ENCODE measurements at places on chromosomes 7 and 10.

DNA sequence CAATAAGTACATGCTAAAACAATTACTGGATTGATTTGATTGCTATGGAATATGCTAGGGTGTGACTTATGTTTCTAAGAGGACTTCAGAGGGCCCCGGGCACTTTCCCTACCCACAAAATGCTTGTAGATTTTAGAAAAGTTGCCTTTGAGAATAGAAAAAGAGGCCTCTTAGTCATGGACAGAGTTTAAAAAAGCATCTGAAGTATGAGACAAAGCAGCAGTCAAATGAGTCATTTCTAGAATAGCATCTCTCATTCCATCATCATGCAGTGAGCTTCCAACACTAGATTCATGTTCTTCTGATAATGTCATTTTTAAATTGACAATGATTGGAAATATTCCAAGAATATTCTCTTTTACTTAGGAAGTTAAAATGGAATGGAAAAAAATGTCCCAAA lies 675.1 kb upstream of the PCDH15 start:
- no peak overlapping the region for H3K4me3 ChIP-seq
- no peaks in the 10 kb centered on the region for H3K36me3 ChIP-seq
- DNase-seq: no peak
- H3K27me3 ChIP-seq: no peaks in the 10 kb centered on the region

DNA sequence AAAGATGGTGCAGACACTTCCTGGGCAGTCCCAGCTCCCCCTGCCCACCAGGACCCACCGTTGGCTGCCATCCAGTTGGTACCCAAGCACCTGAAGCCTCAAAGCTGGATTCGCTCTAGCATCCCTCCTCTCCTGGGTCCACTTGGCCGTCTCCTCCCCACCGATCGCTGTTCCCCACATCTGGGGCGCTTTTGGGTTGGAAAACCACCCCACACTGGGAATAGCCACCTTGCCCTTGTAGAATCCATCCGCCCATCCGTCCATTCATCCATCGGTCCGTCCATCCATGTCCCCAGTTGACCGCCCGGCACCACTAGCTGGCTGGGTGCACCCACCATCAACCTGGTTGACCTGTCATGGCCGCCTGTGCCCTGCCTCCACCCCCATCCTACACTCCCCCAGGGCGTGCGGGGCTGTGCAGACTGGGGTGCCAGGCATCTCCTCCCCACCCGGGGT lies 14.5 kb upstream of the LIMK1 start:
- no peak for DNase-seq
- no peaks in the 10 kb centered on the region for H3K4me1 ChIP-seq
- no peak overlapping the region for H3K4me3 ChIP-seq
- H3K27me3 ChIP-seq: no peaks in the 10 kb centered on the region

GRCh38 chr7:108073305-108074070 lies 56.7 kb downstream of the LAMB4 start:
- no peaks in the 10 kb centered on the region for H3K36me3 ChIP-seq
- DNase-seq: no peak
- no peak overlapping the region for H3K27ac ChIP-seq
- H3K4me1 ChIP-seq: no peaks in the 10 kb centered on the region
- H3K27me3 ChIP-seq: no peaks in the 10 kb centered on the region
- no peak overlapping the region for H3K4me3 ChIP-seq

DNA sequence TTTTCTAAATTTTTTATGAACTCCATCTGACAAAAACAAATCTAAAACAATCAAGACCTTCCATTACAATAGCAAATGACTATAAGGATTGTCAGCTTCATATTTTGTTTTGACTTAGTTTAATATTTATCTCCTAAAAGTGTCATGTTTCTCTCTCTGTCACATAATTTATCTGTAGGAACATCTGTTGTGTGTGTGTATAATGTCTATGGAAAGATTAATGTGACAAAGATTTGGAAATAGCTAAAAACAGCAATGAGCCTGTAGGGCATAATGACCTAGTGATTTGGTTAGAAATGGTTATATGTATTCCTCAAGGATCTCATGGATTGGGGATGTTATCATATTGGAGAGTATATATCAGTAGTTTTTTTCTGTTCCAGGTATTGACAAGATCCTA lies 69.6 kb upstream of the MDFIC start:
- no peak overlapping the region for H3K4me3 ChIP-seq
- no peaks in the 10 kb centered on the region for H3K27me3 ChIP-seq
- no peaks in the 10 kb centered on the region for H3K4me1 ChIP-seq
- no peak for DNase-seq

DNA sequence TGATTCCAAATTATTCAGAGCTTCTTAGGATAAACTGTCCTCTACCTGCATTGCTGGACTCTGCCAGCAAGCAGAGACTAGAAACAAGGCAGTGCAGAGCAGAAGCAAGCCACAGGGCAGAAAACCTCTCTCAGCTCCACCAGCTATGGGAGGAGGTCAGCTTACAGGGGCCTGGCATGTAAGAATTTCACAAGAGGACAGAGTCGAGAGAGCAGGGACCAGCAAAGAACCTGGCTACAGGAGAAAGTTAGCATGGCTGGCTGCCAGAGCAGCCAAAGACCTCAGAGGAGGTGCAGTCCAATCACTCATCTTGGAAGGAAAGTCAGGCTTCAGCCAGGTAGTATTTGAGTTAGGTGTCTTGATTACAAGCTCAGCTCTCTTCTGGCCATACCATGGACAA lies 62.9 kb downstream of the ENO4 start:
- no peaks in the 10 kb centered on the region for H3K36me3 ChIP-seq
- no peak overlapping the region for H3K27ac ChIP-seq
- H3K4me1 ChIP-seq: no peaks in the 10 kb centered on the region
- DNase-seq: no peak
- H3K27me3 ChIP-seq: no peaks in the 10 kb centered on the region
- H3K4me3 ChIP-seq: no peak overlapping the region

GRCh38 chr7:106346678-106347217 lies 62.0 kb upstream of the NAMPT start:
- no peak overlapping the region for H3K4me3 ChIP-seq
- H3K27me3 ChIP-seq: no peaks in the 10 kb centered on the region
- no peaks in the 10 kb centered on the region for H3K36me3 ChIP-seq
- DNase-seq: no peak
- H3K27ac ChIP-seq: no peak overlapping the region

- no peaks in the 10 kb centered on the region for H3K27me3 ChIP-seq
- H3K4me3 ChIP-seq: no peak overlapping the region
- H3K36me3 ChIP-seq: no peaks in the 10 kb centered on the region
Observed at GRCh38 chr7:50614721-50615518, 49.7 kb upstream of the DDC start.

- H3K27me3 ChIP-seq: no peaks in the 10 kb centered on the region
- H3K4me3 ChIP-seq: no peak overlapping the region
- H3K27ac ChIP-seq: peak overlapping the region; percentile 63
- peak; percentile 35 for DNase-seq
Observed at GRCh38 chr10:121158988-121159579, 307.9 kb downstream of the WDR11 start.

GRCh38 chr7:90216080-90216674 lies 4.6 kb downstream of the STEAP2 start:
- no peaks in the 10 kb centered on the region for H3K36me3 ChIP-seq
- no peak for DNase-seq
- H3K27me3 ChIP-seq: no peaks in the 10 kb centered on the region
- no peak overlapping the region for H3K27ac ChIP-seq
- no peak overlapping the region for H3K4me3 ChIP-seq

GRCh38 chr10:22913474-22914092 lies 14.3 kb upstream of the ARMC3 start:
- H3K4me1 ChIP-seq: peaks cover 17% of the 10 kb centered on the region
- no peak for DNase-seq
- H3K27me3 ChIP-seq: no peaks in the 10 kb centered on the region
- no peak overlapping the region for H3K27ac ChIP-seq
- H3K4me3 ChIP-seq: no peak overlapping the region

GRCh38 chr10:102593074-102593803 lies 51.0 kb upstream of the TRIM8 start:
- H3K4me1 ChIP-seq: peaks cover 3% of the 10 kb centered on the region
- no peak overlapping the region for H3K27ac ChIP-seq
- H3K27me3 ChIP-seq: no peaks in the 10 kb centered on the region
- no peaks in the 10 kb centered on the region for H3K36me3 ChIP-seq
- DNase-seq: no peak
- H3K4me3 ChIP-seq: no peak overlapping the region

DNA sequence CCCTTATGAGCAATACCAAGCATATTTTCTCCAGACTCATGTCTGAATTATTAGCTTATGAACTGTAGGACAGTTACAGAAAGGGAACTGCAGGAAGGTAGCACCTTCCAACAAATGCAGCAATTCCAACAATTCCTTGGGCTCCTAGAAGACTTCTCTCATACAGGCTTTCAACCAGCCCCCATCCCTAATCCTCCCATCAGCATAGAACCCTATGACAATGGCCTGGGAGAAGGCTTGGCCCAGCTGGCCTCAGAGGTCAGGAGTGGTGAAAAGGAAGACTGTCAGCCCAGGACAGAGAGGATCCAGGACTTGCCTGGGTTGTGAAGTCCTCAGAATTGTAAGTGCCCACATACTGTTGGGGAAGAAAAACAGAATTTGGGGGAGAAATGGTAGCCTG lies 5.9 kb downstream of the VPS41 start:
- DNase-seq: no peak
- no peaks in the 10 kb centered on the region for H3K4me1 ChIP-seq
- H3K36me3 ChIP-seq: no peaks in the 10 kb centered on the region
- H3K27me3 ChIP-seq: no peaks in the 10 kb centered on the region

DNA sequence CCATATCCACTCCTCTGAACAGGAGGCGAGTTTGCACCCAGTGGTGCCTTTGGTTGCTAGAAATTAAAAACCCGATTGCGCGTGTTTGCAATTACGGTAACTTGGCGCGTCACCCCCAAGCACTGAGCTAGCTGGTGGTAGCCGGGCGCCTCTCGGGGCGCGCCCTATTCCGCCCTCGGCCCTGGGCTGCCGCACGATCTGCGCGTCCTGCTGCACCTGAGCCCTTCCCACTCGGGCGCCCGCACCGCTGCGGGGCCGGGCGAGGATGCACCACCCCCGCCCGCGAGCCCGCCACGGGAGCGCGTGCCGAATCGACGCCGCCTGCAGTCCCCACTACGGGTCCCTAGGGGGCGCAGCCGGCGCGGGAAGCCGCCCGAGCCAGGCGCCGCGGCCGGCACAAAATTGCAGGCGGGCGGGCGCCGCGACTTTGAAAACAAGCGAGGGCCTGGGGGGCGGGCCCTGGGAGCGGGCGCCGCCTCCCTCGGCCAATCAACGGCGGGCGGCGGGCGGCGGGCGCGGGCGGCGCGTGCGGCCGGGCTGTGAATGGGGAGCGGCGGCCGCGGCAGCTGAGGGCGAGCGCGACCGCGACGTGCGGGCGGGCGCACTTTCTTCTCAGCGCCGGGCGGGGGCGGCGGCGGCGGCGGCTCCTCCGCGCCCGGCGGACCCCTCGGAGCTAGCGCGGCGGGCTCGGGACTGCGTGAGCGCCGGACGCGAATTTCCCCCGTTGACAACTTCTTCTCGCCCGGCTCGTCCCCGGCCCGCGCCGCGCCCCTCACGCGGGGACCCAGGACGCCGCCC lies at the start of gene SDK1:
Gene SDK1 (plus strand): TSS at position 602 of the 798 bp plus-strand sequence. CDS start 335 bp downstream, outside the sequence.
- H3K27me3 ChIP-seq: no peaks in the 10 kb centered on the region
- peaks cover 9% of the 10 kb centered on the region for H3K4me1 ChIP-seq
- no peaks in the 10 kb centered on the region for H3K36me3 ChIP-seq
- DNase-seq: peak; percentile 97
- H3K4me3 ChIP-seq: peak within 1 kb of the TSS; percentile 95
- peak within 1 kb of the TSS; percentile 17 for H3K27ac ChIP-seq

- H3K27ac ChIP-seq: no peak overlapping the region
- DNase-seq: no peak
- no peaks in the 10 kb centered on the region for H3K36me3 ChIP-seq
- H3K27me3 ChIP-seq: no peaks in the 10 kb centered on the region
Observed at GRCh38 chr7:79615871-79616640, 162.6 kb upstream of the MAGI2 start.

- peaks cover 8% of the 10 kb centered on the region for H3K4me1 ChIP-seq
- H3K4me3 ChIP-seq: peak overlapping the region; percentile 54
- DNase-seq: no peak
- no peaks in the 10 kb centered on the region for H3K36me3 ChIP-seq
- H3K27ac ChIP-seq: peak overlapping the region; percentile 57
Observed at GRCh38 chr10:100528921-100529474, 673 bp downstream of the NDUFB8 start.

- no peaks in the 10 kb centered on the region for H3K36me3 ChIP-seq
- no peak overlapping the region for H3K27ac ChIP-seq
- no peaks in the 10 kb centered on the region for H3K27me3 ChIP-seq
- no peak for DNase-seq
- H3K4me3 ChIP-seq: no peak overlapping the region
- no peaks in the 10 kb centered on the region for H3K4me1 ChIP-seq
Observed at GRCh38 chr7:40516376-40516775, 381.6 kb downstream of the SUGCT start.

- no peak overlapping the region for H3K27ac ChIP-seq
- no peaks in the 10 kb centered on the region for H3K36me3 ChIP-seq
- no peak overlapping the region for H3K4me3 ChIP-seq
- H3K4me1 ChIP-seq: no peaks in the 10 kb centered on the region
- no peaks in the 10 kb centered on the region for H3K27me3 ChIP-seq
- no peak for DNase-seq
Observed at GRCh38 chr7:105185290-105186010, 171.4 kb downstream of the KMT2E start.

- H3K27ac ChIP-seq: no peak overlapping the region
- H3K4me1 ChIP-seq: peaks cover 4% of the 10 kb centered on the region
- no peak for DNase-seq
- H3K4me3 ChIP-seq: no peak overlapping the region
Observed at GRCh38 chr10:122999347-122999746, 9.2 kb downstream of the IKZF5 start.

GRCh38 chr7:24200407-24200966 lies 83.5 kb upstream of the NPY start:
- H3K36me3 ChIP-seq: no peaks in the 10 kb centered on the region
- DNase-seq: no peak
- H3K4me3 ChIP-seq: no peak overlapping the region

DNA sequence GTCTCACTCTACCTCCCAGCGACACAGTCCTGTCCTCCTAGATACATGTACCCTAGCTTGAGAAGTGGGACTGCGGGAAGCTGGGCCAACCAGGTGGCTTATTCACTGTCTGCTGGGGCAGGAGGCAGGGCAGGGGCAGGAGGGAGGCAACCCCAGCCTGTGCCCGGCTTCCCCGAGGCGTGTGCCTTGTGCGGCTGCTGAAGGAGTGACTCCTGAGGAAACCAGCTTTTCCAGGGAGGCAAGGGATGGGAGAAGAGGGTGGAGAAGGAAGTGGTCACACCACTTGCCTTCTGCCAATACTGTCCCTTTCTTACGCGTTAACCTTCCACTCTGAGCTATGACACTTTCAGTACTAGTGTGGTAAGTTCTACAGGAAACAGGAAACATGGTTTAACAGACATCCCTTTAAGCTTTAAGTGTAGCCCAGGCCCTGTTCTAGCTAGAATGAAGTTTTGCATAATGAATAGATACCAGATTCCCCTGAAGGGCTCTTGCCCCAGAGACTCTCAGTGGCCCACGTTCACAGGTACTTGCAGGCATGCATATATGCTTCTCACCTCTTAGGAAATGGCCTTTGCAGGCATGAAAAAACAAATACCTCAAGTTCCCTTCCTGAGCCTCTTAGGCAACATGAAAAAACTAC lies 40.6 kb downstream of the SYPL1 start:
- no peak for DNase-seq
- H3K4me1 ChIP-seq: peaks cover 21% of the 10 kb centered on the region
- H3K27me3 ChIP-seq: no peaks in the 10 kb centered on the region
- H3K4me3 ChIP-seq: no peak overlapping the region
- H3K36me3 ChIP-seq: no peaks in the 10 kb centered on the region

- no peaks in the 10 kb centered on the region for H3K36me3 ChIP-seq
- DNase-seq: no peak
- no peak overlapping the region for H3K4me3 ChIP-seq
- no peaks in the 10 kb centered on the region for H3K27me3 ChIP-seq
- H3K27ac ChIP-seq: no peak overlapping the region
- H3K4me1 ChIP-seq: peaks cover 5% of the 10 kb centered on the region
Observed at GRCh38 chr10:24989867-24990266, 26.1 kb downstream of the ENKUR start.
